Activated CD4-positive, alpha-beta memory T cell treated with anti-CD3 and anti-CD28 coated beads for 36 hours (primary cell): ENCODE measurements at places on chromosomes 11 and 22. TPM values are rescaled to one million over a fixed set of nuclear protein-coding genes. Genes with fewer than 3 reads are reported as not detected.

DNA sequence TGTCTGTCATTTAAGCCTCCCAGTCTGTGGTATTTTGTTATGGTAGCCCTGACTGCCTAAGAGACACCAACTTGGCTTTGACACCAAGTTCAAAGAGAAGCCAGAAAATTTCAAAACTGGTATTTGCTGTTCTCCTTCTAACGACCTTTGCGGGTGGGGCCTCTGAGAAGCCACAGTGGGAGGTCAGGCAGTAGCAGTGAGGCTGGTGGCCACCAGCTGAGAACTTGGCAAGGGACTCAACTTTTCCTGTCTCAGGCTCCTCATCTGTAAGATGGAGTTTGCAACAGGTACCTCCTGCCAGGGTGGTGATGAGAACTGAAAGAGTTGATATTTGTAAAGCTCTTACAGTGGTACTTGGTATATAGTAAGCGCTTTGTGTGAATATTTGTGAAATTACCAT, 183.4 kb downstream of the BCR start:
- no peaks in the 10 kb centered on the region for H3K36me3 ChIP-seq
- H3K4me1 ChIP-seq: no peaks in the 10 kb centered on the region
- no peak for DNase-seq

- peaks cover 24% of the 10 kb centered on the region for H3K4me1 ChIP-seq
- H3K27me3 ChIP-seq: peaks cover 35% of the 10 kb centered on the region
- no peak for DNase-seq
Measured at GRCh38 chr11:8167796-8168195, 1.0 kb downstream of the RIC3 start.

MMP13 gene
- not detected for total RNA-seq

GRCh38 chr11:57410287-57410686, 16.6 kb downstream of the SLC43A3 start:
- H3K27me3 ChIP-seq: no peaks in the 10 kb centered on the region
- H3K36me3 ChIP-seq: peaks cover 84% of the 10 kb centered on the region
- peak overlapping the region; percentile 43 for H3K27ac ChIP-seq
- peaks cover 75% of the 10 kb centered on the region for H3K4me1 ChIP-seq
- no peak for DNase-seq

NRGN gene
- 15.3 TPM for total RNA-seq

- peaks cover 20% of the 10 kb centered on the region for H3K36me3 ChIP-seq
- no peak overlapping the region for H3K27ac ChIP-seq
- peaks cover 31% of the 10 kb centered on the region for H3K4me1 ChIP-seq
- no peak for DNase-seq
Measured at GRCh38 chr11:3380706-3381545, 2.0 kb upstream of the ZNF195 start.

DNA sequence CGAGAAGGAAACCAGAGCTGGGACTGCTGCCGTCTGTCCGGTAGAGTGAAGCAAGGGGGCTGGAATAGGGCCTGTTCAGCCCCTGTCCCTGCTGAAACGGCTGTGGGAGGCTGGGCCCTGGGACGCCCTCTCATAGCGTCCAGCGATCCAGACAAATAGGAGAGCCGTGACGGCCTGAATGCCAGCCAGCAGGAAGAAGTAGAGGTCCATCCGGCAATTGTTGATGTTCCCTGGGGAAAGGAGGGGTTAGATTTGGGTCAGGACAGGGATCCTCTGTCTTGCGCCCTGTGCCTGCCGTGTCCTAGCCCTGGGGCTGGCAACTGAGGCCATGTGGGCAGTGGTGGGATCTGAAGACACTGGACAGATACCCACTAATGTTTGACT, 12.9 kb downstream of the TMEM132A start:
- H3K4me1 ChIP-seq: peaks cover 4% of the 10 kb centered on the region
- H3K27ac ChIP-seq: no peak overlapping the region
- H3K27me3 ChIP-seq: no peaks in the 10 kb centered on the region

TBC1D22A gene
- 34.9 TPM for total RNA-seq

DNA sequence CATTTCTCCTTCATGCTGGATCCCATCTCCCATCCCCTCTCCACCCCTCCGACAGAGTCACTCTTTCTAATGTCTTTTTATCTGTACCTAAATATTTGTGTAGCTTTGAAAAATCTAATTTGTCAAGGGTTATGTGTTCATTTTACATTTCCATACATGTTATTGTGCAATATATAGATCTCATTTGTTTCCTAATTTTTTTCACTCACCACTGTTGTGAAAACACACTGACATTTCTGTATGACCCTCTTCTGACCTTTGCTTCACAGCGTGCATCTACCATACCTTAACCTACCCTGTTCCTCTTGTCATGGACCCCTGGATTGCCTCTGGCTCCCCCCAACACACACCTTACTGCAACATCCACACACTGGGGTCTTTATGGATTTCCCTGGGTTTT, 942.9 kb downstream of the TBC1D22A start:
- no peak overlapping the region for H3K4me3 ChIP-seq
- no peaks in the 10 kb centered on the region for H3K4me1 ChIP-seq
- DNase-seq: no peak
- no peaks in the 10 kb centered on the region for H3K36me3 ChIP-seq

DNA sequence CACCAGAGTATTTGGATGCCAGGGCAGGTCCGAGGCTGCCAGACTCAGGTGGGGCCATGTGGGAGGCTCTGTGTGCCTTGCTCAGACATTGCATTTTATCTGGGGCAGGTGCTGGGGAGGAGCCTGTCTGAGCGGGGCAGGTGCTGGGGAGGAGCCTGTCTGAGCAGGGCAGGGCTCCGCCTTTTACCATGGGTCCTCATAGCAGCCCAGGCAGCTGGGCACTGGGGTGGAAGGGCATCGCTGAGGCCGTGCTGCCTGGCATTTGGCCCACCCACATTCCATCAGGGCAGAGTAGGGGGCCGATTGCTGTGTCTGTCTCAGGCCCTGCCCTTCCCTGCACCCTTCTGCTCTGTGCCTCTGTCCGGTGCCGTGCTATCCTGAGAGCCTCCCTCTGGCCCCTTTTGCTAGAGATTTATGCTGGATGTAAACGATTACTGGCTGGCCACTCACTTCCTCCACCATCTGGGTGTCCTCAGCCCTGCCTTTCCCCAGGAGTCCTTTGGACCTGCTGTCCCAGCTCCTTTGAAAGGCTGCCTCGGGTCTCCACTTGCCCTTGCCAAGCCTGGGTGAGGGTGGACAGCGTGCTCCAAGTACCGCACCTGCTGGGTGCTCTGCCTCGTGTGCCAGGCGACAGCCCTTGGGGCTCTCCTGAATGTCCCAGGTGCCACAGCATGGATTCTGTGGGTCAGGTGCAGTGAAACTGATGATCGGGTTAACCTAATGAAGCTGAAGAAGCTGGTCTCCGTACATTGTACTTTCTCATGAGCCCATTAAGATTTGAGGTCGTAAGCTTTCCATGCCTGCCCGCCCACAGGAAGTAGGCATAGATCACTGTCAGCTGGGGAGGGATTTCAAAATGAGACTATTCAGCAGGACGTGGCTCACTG, 281.6 kb downstream of the TBC1D22A start:
- DNase-seq: no peak
- H3K27ac ChIP-seq: no peak overlapping the region
- peaks cover 1% of the 10 kb centered on the region for H3K36me3 ChIP-seq
- peaks cover 15% of the 10 kb centered on the region for H3K4me1 ChIP-seq
